ENCODE measurements at places on chromosomes 7 and 10. TPM values are rescaled to one million over a fixed set of nuclear protein-coding genes. Genes with fewer than 3 reads are reported as not detected.

DNA sequence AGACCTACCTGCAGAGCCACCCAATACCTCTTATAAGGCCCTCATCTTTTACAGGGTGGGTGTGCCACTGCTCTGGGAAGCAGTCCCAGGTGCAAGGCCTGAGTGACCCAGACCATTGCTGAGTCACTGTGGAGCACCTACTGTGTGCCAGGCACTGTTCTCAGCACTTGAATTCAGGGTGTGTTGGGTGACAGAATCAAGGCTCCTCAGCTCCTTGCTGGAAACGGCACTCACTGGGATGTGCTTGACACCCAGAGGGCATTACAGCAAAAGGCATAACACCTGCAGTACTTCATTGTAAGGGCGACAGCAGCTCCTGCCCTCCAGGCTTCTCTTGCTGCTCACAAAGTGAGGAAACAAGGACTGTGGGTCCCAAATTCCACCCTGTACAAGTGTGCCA is 7.1 kb downstream of the CAMK2B start:
- DNase-seq = no peak

Gene PTPN20
- not detected for total RNA-seq

GRCh38 chr10:78747401-78748234 is 321.1 kb upstream of the ZMIZ1 start:
- DNase-seq = no peak

- DNase-seq = no peak
Observed at GRCh38 chr10:34802692-34803091, 12.4 kb downstream of the PARD3 start.

- DNase-seq = no peak
Observed at GRCh38 chr10:124732931-124733570, 11.1 kb downstream of the FAM53B start.

DNA sequence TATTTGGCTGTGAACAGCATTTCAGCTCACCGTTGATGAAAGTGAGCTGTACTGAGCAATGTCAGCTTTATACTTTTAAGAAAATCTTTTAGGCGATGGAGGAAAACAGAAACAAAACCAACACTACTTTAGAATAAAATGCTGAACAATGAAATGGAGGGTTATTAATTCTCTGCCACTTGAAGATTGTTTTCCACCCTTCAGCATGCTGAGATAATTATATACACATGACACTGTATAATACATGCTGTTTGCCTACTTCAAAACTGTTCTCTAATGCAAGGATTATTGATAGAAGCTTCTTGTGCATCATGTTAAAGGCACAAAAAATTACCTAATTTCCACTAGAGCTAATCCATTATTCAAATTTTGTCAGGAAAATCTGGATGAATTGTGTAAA is 66.8 kb downstream of the CACNA2D1 start:
- DNase-seq = no peak

Gene HDAC9
- total RNA-seq = 1.4 TPM

DNA sequence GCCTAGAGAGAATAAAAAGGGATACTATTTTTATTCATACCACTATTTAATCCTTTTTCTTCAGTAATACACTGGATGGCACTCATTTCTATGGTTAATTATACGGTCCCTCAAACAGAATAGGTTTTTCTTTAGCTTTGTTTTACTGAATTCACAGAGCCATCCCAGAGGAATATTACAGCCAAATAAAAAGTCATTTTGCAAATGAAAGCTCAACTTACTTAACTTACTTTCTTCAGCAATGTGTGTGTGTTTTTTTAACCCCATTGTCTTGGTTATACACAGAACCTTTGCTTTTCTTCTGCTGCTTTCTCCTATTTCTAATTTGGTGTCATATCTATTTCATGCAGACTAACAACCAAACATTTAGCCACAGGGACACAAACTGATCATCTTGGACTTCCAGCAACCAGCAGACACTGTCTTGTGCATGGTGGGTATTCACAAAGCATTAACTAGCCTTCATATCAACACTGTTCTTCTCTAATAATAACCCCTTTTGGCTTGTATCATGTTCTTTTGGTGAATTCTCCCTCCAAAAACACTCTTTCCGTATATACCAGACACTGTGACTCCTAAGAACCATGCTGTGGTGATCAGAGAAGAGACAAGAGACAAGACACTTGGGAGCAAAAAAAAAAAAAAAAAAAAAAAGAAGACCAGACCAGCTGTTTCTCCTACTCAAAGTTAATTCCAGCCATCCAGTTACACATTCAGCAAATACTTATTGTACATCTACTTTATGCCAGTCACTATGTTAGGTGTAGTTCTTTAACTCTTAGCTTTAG is 40.4 kb downstream of the PIP4K2A start:
- no peak for DNase-seq

- no peak for DNase-seq
Observed at GRCh38 chr7:29308424-29308823, 113.8 kb downstream of the CHN2 start.

GRCh38 chr7:14195079-14195478 is 205.6 kb upstream of the ETV1 start:
- no peak for DNase-seq

Gene PAX4
- total RNA-seq = not detected

Gene FXYD4
- not detected for total RNA-seq

Measured in SJCRH30 (cell line).